Stimulated activated CD8-positive, alpha-beta memory T cell treated with anti-CD3 and anti-CD28 coated beads, Interleukin-15, amount 100 ng/mL, for 48 hours (primary cell): ENCODE measurements at places on chromosomes 11 and 22.

DNA sequence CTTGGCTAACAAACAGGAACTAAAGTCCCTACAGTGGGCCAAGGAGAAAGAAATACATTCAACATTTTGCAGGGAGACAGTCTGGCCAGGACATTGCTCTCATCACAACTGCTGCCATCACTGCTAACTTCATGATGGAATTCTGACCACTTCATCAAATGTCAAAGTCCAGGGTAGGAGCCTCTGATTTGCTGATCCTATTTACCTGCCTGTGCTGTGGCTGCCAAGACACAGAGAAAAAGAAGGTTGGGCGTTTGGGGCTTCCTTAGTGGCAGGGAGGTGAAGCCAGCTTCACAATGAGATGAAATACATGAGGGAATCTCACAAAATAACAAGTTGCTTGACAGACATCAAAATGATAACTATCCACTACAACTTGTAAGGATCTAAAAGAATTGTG, 343.9 kb upstream of the CADM1 start:
- no peak for DNase-seq

- no peak for DNase-seq
Observed at GRCh38 chr11:106159836-106160235, 82.4 kb downstream of the AASDHPPT start.

DNA sequence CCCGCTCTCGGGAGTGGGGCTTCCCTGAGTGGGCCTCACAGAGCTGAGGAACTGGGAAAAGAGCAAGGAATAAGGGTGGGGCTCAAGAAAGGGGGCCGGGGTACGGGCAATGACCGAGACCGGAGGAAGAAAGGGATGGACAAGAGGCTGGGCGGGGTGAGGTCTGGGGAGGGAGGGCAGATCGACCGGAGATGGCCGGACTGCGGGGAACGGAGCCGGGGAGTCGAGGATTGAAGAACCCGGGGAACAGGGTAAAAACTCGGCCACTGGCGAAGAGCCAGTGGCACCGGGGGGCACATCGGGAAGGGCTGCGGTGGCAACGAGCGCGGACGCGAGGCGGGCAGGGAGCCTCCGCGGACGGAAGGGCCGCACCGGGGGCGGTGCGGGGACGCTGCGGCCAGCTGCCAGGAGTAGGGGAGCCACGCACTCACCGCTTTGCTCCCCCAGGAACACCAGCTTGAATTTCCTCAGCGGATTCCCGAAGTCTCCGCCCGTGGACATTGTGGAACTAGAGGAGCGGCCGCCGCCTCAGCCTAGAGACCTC, 667 bp downstream of the RAB6A start:
- DNase-seq, result no peak

GRCh38 chr11:7057641-7058040, 31.2 kb upstream of the RBMXL2 start:
- no peak for DNase-seq

GRCh38 chr22:38608992-38609750, 39.2 kb upstream of the DMC1 start:
- no peak for DNase-seq

- DNase-seq, result no peak
Observed at GRCh38 chr11:40054631-40055030, 1404.8 kb downstream of the LRRC4C start.

GRCh38 chr11:81707881-81708280, 1025.8 kb downstream of the FAM181B start:
- DNase-seq, result no peak

GRCh38 chr11:23974051-23974450, 522.8 kb upstream of the LUZP2 start:
- no peak for DNase-seq

- DNase-seq, result no peak
Observed at GRCh38 chr11:31643857-31644256, 134.3 kb downstream of the ELP4 start.

- DNase-seq, result no peak
Observed at GRCh38 chr11:112339566-112339965, 78.9 kb upstream of the PLET1 start.

DNA sequence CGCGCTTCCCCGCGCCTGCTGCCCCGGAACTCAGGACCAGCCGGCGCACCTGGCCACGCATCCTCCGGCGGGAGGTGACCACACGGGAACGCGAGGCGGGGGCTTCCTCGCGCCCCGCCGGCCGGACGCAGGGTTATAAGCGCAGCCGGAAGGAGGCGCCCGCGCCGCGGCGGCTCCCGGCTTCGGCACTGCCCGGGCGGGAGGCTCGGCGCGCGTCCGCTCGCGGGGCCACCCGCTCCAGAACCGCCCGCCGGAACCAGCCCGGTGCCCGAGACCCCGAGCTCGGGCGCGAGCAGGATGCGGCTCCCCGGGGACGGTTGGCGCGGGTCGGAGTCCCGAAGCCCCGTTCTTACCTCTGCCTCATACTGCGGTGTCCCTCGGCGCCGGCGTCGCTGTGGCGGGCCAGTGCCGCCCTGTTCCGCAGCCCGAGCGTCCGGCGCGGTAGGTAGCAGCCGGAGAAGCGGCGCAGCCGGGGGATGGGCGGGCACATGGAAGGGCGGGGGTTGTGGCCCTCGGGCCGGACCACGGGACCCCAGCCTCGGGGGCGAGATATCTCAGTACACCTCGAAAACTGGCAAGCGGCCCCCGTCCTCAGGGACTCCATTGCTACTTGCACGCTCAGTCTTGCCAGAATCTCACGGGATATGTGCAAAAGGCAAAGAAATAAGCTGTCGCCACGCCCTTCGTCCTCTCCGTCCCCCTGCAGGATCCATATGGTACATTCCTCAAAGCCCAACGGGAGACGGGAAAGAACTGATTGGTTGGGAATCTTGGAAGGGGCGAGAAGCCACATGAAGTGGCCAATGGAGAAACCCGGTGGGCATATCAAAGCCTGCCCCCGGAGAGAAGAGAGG, 23.1 kb downstream of the MICAL3 start:
- peak; percentile 61 for DNase-seq

DNA sequence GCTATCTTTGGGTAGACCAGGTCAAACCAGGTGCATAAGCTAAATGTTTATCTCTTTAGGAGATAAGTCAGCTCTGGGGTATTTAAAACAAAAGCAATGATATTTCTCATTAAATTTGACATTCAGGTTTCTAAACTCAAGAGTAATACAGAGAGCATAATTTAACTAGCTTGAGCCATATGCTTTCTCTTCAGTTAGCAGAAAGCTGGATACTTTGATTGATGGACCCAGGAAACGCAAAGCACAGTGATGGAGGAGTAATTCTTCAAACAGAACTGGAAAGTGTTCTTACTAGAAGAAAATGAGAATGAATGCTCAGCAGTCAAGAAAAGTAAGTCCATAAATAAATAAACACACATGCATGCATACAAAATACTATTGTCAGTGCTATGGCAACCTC, 885.7 kb upstream of the RAG2 start:
- DNase-seq, result no peak

- DNase-seq, result no peak
Observed at GRCh38 chr11:47105974-47106373, 70.7 kb downstream of the ARFGAP2 start.

DNA sequence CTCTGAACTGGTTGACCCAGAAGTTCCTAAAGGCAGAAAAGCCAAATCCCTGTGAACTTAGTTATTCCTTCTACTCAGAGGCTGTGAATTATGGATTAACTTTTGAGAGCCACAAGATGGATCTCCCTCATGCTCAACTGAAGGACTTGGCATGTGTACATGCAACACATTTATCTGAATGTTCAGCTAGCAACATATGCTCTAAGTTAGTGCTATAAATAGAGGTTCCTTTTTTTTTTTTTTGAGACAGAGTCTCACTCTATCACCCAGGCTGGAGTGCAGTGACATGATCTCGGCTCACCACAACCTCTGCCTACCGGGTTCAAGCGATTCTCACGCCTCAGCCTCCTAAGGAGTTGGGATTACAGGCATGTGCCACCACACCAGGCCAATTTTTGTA, 40.1 kb downstream of the EIF4ENIF1 start:
- no peak for DNase-seq

GRCh38 chr11:85867751-85868150, 12.6 kb downstream of the CCDC83 start:
- DNase-seq, result no peak

DNA sequence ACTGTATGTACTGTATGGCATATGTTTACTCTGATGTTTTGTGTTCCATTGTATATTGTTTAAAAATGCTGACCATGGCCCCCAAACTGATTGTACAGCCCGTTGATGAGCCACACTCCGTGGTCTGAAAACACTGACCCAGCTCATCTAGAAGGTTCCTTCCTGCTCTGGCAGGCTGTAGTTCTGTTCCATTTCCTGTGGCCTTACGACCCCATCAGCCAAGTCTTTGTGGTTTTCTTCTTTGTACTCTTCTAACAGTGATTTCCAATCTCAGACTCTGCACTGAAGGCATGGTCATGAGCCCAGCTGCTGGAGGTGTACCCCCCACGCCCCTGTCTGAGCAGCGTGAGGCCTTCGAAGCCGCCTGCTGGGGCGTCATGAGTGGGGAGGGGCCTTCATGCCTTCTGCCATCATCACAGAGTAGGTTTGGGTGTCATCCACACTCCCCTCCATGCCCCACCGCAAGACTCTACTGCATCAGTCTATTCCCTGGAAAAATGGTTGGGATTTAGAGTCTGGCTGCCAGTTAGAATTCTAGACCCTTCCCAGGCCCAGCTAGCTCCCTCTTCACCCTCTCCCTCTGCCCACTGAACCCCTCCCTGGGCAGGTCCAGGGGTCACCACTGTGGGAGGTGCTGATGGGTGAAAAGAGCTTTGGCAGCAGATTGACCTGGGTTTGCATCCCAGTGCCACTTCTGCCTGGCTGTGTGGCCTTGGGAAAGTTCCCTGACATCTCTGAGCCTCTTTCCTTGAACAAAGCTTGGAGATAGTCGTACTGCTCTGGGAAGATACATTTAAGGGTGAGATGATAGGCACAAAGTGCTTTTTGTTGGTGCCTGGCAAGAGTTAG, 11.3 kb upstream of the C11orf96 start:
- DNase-seq, result no peak

DNA sequence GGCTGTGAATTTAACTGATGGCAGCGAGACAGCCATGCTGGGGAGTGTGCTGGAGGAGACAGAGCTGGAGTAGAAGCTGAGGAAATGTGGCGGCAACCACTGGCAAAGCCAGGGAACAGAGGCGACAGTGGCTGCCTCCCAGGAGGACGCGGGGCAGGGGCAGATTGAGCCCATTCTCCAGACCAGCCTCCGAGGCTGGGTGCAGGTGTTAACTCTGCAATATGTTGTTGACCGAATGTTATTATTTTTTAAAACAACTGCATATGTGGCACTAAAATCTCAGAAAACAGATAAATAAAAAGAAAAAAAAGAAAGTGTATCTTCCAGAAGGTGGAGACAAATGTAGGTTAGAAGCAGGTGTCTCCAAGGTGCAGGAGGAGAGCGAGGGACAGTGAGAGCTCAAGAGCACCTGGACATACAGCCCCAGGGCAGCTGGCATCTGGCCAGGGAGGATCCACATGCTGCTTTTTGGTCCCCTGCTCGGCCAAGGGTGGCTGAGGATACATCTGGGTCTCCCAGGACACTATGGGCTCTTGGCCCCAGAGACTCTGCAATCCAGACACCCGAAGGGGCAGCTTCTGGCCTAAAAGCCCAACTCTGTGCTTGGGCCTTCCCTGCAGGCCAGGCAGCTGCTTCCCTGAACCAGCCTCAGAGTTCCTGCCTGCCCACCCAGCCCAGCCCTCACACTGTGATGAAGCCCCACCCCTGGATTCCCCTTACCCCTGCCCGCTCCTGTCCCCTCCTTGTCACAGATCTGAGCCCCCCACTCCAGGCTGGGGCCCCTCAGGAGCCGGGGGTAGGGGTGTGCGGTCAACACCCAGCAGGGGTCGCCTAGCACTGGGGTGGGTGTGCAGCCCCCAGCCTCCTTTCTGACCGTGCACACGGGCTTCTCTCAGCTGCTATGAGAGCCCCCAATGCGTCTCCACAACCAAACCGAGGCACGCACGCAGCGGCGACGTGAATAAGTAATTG, 12.9 kb downstream of the RTN4R start:
- DNase-seq, result no peak

DNA sequence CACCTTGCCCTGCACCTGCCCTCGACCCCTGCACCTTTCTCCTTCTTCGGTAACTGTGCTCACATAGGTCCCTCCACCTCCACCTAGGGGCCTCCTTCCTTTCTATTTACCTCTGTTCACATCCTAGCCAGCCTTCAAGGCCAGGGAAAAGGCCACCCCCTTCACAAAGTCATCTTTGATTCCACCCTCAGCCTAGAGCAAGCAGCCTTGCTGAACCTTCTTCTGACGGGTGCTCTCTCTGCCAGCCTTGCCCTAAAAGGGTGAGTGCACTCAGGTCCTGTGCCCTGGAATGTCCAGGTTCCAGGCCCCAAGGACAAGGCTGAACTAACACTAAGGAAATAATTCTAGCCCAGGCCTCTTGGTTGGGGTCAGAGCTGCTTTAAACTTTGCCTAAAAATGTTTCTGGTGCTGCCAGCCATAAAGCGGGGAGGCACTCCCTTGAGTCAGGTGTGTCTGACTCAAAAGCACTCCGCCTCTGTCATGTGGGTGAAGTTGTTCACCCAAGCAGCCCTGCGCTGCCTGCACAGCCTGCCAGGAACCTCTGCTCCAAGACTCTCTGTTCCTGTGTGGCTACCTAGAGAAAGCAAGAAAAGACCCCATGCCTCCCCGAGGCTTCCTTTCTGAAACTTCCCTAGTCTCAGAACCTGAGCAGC, 9.2 kb upstream of the FAM83F start:
- DNase-seq, result peak; percentile 28

DNA sequence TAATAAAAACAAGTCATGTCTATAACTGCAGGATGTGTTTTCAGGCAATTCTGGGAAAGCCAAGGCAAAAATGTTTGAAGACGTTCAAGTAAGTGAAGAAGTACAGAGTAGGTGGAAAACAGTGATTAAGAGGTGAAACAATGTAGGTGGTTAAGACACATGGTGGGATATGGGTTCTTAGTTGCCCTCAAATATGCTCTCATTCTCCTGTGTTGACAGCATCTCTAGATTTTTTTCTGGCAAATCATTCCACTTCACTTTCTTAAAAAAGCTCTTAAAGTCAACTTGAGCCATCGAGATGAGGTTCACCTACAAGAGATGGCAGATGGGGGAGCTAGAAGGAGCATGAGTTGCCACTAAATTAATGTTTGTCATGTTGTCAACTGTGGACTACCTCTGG, 1041.0 kb upstream of the CNTN5 start:
- no peak for DNase-seq

GRCh38 chr22:21054046-21054713, 8.4 kb downstream of the LRRC74B start:
- no peak for DNase-seq

GRCh38 chr11:75598264-75598663, 36.2 kb downstream of the SERPINH1 start:
- no peak for DNase-seq

DNA sequence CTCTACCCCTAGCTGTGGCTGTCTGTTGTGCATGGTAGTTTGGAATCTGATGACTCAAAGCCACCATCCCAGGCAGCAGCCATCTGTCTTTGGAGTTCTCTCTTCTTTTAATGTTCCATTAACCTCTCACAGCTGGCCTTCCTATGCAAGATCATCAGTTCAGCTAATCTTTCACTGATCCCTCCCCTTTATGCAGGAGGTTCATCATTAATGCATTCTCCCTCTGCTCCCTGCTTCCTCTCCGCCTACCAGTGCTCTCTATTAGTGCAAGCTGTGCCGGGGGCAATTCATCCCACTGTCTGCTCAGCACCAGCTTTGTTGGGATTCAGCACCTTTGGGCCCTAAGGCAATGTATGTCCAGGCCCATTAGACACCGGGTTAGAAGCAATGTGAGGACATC, 413.0 kb upstream of the LRRC4C start:
- no peak for DNase-seq
